Renal cortical epithelial cell (primary cell): ENCODE measurements at places on chromosomes 12 and 14. TPM values are rescaled to one million over a fixed set of nuclear protein-coding genes. Genes with fewer than 3 reads are reported as not detected.

GRCh38 chr12:112207397-112207924, 82.1 kb downstream of the TRAFD1 start:
- no peak for DNase-seq

- DNase-seq = no peak
Measured at GRCh38 chr14:102696332-102696731, 80.9 kb upstream of the TRAF3 start.

Gene KRT6A
- 1.4 and 116 TPM in 2 replicates for total RNA-seq

GRCh38 chr12:121568971-121569751, 11.7 kb downstream of the KDM2B start:
- no peak for DNase-seq

GRCh38 chr14:41446008-41446407, 160.7 kb upstream of the LRFN5 start:
- no peak for DNase-seq

- no peak for DNase-seq
Measured at GRCh38 chr14:76696361-76696760, 64.9 kb upstream of the VASH1 start.

- peak; percentile 39 for DNase-seq
Measured at GRCh38 chr14:61179796-61180398, 101.2 kb downstream of the TMEM30B start.

DNA sequence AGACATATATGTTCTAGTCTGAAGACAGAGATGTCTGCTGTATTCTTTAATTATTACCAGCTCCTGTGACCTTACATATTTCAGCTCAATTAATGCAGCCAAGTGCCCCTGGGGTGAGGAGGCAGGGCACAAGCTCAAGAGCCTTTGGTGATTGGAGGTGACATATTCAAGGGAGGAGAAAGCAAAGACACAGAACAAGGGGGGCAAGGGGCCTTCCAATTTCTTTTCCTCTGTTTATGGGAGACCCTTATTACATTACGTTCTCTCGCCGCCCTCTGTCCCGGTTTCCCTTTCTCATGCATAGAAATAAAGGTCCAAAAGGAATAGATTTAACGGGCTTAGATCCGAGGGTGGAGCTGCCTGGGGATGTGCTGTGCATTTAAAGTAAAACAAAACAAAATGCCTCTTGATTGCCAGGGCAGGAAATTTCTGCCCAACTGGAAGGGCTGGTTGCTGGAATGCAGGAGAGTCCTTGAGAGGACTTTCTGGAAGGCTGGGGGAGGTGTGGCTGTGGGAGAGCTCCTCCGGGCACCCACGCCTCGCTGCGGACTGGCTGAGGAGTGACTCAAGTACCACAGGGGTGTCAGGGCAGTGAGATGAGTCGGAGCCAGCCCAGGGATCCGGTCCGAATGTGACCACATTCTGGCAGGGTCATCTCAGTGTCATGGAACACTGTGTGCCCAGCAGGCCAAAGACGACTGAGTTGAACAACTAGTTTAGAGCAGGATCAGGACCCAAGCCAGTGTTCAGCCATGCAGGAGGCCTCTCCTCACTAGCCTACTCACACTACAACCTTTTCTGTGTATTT, 32.1 kb upstream of the GSG1 start:
- DNase-seq = peak; percentile 98

DNA sequence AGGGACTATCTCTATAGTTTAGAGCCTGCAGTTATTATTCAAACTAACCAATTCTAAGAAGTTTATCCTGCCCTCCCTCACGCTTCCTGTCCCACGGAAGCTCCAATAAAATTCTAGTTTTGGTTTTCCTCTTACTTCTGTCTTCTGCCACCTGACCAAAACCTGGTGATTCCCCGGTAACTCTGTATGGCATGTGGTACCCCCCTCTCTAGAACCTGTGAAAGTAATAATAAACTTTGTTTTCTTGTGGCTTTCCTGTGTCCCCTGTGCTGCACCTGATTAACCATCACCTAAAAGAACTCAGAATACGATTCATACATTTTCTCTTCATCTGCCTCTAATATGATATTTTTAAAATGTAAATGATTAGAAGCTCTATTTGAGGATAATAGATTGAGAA, 379.8 kb downstream of the APAF1 start:
- no peak for DNase-seq

- no peak for DNase-seq
Measured at GRCh38 chr12:116524964-116525379, 34.2 kb upstream of the MAP1LC3B2 start.

Gene LPAR5
- 0.17 TPM in 1 of 2 replicates, not detected in the other for total RNA-seq

DNA sequence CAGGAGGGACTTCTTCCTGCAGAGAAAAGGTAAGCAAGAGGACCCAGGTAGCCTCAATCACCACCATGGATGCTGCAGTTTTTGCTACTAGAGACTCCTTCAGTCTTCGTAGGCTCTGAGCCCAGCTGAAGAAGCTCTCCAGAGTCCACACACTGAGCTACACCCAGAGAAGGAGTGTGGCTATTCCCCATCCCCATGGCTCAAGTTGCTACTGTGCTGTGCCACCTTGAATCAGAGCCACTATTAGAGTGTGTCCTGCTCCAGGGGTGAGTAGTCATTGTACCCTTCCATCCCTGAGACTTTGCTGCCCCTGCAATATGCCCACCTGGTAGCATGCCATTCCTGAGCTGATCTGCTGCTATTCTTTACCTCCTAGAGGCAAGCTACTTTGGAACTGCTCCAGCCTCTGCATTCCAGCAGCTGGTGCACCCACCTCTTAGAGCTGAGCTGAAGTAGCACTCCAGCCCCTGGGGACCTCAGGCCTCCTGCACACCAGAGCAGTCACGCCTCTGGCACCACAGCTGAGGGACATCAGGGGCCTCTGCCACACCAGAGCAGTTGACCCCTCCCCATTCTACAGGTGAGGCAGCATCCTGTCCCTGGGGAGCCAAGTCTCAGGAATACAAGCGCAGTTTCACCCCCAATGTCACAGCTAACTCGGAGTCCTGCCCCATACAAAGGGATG, 213.0 kb downstream of the TRHDE start:
- DNase-seq = no peak

GRCh38 chr12:105315726-105316125, 14.8 kb upstream of the C12orf75 start:
- DNase-seq = no peak

- DNase-seq = peak; percentile 53
Measured at GRCh38 chr12:11650286-11651281, 1.1 kb downstream of the ETV6 start.

- no peak for DNase-seq
Measured at GRCh38 chr14:101564819-101565698, 3.8 kb downstream of the DIO3 start.

DNA sequence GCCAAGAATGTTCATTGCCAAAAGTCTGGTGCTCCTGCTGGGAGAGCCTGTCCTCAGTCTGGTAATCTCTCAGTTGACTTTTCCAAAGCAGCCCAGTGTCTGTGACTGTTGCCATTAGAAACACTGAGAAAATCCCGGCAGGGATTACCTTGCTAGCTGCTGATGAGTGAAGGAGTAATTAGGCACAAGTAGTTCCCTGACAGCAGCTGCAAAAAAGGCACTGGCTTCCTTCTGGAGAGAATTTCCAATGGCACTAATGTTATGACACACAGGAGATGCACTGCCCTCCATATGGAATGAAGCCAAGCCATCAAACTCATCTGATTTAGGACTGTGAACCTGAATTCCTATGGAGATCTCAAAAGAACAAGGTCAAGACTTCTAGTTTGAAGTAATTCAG, 1321.2 kb upstream of the SEL1L start:
- DNase-seq = no peak

DNA sequence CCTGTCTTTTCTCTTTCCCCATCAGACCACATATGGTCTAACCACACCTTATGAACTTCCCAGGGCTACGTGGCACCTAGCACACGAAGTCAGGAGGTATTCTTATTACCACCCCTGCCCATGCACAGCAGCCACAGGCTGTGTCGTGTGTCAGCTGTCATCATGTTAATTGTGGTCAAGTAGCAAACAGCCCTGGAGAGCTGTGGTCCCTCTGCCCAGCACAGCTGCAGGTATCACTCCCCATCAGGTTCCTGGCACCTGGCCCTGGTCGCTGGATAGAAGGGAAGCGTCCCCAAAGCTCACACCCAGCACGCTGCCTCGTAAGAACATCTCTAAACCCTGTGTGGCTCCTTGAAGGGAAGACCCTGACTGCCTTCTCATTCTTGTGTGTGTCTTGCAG, 45.4 kb downstream of the CLMN start:
- DNase-seq = no peak

Gene KIF5A
- total RNA-seq = 0.35 and 2.5 TPM in 2 replicates

GRCh38 chr14:22569106-22569736, 19.8 kb downstream of the DAD1 start:
- DNase-seq = no peak

Gene HAL
- total RNA-seq = 0.10 TPM in 1 of 2 replicates, not detected in the other

GRCh38 chr12:49232940-49233841, 31.7 kb upstream of the TUBA1C start:
- DNase-seq = no peak

Gene TAS2R9
- total RNA-seq = 0.35 TPM in 1 of 2 replicates, not detected in the other

DNA sequence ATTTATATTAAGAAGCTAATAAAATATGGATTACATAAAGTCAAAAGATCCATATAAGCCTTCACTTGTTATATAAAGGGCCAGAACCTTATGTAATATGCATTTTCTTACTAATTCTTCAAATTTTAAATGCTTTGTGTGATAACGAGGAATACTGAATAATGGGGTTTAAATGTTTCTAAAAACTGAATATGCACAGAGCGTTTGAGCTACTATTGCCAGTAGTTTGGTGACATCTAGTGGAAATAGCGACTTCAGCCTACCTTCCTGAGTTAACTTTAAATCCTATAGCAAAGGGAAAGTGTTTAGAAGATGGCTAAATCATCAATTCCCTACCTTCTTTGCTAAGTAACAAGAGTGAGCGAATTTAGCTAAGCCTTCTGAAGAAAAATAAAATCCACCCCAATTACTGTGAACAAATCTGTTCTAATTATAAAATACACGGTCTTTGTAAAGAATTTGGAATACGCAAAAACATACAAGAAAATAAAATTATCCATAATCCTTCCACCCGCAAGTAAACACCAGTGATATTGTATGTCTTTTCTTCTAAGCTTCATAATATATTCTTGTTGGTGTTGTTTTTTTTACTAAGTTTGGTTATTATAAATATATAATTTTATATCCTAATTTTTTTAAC, 115.5 kb upstream of the G2E3 start:
- peak; percentile 41 for DNase-seq

DNA sequence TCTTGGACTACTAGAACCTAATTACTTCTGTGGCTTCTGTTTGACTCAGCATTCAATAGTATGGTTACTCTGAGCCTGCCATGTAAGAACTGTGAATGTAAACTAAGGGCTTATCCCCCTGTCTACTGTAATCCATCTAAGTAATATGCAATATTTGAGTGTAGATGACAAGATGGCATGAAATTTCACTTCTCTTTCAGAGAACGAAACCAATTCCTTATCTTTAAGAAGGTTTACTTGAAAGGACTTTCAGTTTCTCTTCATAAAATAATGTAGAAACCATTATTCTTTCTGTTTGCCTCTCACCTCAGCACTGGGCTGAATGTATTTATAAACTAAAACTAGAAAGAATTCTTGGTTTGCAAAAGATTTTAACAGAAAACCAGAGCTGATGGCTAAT, 60.4 kb upstream of the ARID2 start:
- DNase-seq = no peak

DNA sequence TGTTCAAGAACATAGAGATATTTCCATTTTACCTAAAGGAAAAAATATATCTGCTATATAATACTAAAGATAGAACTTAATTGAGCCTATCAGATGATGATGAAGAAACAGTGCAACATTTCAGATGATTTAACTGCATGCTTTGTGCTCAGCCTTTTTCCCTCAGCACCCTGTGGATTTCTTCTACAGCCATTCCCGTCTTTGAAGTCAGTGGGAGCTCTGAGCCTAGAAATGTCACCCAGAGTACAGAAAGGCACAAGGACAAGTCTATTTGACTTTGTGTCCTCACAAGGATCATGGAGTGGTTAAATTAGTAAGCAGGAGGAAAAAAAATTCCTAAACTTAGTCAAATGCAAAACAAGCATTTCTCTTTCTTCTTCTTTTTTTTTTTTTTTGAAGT, 994.0 kb upstream of the FLRT2 start:
- no peak for DNase-seq

GRCh38 chr12:113135178-113136127, at the start of gene RASAL1:
RASAL1 (minus strand) TSS chr12:113135761; CDS start chr12:113135462, 299 bp downstream.
- DNase-seq = peak; percentile 60

- no peak for DNase-seq
Measured at GRCh38 chr14:32980178-32980901, 41.7 kb downstream of the NPAS3 start.

GRCh38 chr12:116975779-116976393, 65.1 kb downstream of the FBXW8 start:
- DNase-seq = no peak

DNA sequence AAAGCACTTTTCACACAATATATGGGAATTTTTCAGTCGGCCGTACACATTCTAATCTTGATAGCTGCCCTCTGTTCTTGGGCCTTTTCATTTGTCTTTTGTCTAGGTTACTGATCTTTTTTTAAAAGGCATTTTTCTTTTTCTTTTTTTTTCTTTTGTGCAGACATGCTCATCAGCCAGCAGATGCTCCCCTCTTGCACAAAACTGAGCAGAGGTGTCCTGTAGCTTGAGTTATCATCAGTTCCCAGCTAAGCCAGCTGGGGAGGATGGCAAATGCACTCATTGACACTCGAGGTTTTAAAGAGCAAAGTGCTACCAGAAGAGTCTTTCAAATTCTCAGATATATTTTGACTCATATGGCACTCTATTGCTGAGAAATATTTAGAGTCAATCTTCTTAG, 913.9 kb upstream of the SEL1L start:
- DNase-seq = no peak

Gene SERPINA3
- total RNA-seq = 6.1 and 46.4 TPM in 2 replicates

DNA sequence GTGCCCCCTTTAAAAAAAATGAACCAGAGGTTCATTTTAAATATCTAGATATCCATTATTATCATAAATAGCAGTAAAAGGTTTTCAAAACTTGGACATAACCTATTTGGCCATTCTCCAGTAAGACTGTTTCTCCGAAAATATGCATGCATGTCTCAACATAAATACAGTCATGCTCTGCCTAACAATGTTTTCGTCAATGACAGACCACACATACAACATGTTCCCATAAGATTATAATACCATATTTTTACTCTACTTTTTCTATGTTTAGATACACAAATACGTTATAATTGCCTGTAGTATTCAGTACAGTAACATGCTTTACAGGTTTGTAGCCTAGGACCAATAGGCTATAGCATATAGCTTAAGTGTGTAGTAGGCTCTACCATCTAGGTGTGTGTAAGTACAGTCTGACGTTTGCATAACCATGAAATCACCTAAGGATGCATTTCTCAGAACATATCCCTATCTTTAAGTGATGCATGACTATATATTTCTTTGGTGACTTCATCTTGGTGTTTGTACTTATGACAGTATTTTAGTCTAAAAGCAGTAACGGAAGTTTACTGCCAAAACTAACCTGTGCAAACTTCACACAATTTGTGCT, 3.2 kb downstream of the TMEM19 start:
- no peak for DNase-seq

GRCh38 chr12:99170037-99170436, 477.5 kb upstream of the GARIN6 start:
- no peak for DNase-seq
